ENCODE measurements at places on chromosomes 5 and 9. TPM values are rescaled to one million over a fixed set of nuclear protein-coding genes. Genes with fewer than 3 reads are reported as not detected.

GRCh38 chr5:9429691-9430215 lies 116.1 kb downstream of the SEMA5A start:
- DNase-seq, result no peak

Gene TENT4A
- 27.4 TPM for total RNA-seq

DNA sequence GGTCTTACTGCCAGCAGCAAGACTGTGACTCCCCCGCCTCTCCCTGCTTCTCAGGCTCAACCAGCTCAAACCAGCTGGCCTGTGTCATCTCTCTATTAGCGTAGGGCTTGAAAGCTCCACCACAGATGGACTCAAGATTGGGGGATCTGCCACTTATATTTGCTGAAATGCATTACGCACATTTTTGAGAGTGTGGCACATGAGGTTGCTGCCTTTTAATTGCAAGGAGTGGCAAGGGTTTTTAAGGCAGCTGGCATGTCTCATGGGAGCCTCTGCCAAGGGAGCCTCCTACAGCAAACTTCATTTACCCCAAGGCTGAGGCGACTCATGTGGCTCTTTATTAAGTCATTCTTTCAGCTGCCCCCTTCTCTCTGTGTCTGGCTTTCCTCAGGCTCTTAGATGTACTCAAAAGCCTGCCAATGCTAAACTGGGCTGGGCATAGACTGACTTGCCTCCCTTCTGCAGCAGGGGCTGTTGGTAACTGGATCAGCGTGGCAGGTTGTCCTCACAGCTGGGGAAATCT lies 219.3 kb downstream of the SMARCA2 start:
- no peak for DNase-seq

Gene RNF224
- not detected for total RNA-seq

- no peak for DNase-seq
These were observed 13.2 kb upstream of the CEL start for GRCh38 chr9:133048595-133048994.

DNA sequence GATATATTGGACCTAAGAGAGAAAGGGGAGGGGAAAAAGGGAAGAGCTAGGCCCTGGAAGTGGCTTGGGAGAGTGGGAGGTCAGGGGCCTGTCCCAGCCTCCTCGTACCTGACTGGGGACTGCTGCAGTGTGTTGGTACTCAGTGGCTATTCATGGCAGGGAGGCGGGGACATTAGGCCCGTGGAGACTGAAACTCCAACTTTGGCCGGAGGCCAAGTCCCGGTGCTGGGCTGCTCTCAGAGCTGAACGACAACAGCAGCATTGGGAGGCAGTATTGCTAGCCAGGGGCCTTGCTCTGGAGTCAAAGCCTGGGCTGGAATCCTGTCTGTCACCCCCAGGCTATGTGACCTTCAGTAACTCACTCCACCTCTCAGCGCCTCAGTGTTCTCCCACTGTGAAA lies 37.8 kb downstream of the NEURL1B start:
- no peak for DNase-seq

DNA sequence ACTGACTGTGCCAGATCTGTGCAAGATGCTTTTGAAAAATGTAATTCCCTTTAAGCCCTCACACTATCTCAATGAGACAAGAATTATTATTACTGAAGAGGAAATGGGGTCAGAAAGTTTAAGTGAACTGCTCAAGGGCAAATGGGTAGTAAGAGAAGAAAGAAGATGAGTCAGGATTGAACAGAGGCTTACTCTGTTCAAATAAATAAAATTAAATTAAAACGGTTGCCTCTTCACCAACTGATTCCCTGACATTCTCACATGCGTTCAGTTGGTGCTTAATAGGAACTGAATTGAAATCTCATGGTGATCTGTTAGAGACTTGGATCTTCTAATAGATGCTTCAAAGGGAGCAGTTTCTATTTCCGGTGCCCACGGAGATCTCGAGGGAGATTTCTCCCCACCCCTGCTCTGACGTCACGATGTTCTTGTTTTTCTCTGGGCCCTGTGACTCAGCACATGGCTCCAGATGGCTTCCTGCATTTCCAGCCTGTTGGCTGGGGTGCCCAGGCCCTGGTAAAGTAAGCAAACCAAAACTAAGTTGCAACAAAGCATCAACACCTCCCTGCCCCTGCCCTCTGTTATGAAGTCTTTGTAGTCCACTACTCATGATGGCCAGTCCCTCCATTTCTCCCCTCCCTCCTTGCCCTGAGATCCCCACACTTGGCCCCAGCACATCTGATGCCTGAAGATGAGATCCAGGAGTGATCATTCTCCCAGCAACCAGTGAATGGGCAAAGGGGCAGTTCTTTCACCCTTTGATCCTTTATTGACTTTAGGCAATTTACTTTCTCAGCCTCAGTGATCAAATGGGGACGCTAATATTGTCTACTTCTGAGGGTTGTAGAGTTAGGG lies 106.1 kb upstream of the CPEB4 start:
- DNase-seq, result peak; percentile 66

GRCh38 chr5:87081016-87081415 lies 186.7 kb upstream of the RASA1 start:
- DNase-seq, result no peak

GRCh38 chr9:128764361-128764760 lies 7.4 kb downstream of the ZER1 start:
- no peak for DNase-seq

DNA sequence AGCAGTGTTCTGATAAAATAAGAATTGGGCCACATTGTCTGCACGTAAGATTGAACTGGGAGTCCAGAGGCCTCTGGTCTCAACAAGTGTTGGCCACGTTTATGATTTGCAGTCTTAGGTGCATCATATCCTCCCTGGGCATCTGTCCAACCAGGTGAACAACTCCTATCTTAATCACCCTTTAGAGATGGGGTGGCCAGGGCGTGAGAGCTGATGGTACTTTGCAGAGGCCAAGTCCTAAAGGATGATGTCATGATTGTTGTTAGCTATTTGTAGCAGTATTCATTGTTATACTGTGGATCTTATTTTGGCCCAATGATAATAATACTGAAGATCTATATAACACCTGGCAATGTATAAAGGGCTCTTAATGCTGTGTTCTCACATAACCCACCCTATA lies 73.2 kb upstream of the RARS1 start:
- DNase-seq, result no peak

Gene SPINK13
- not detected for total RNA-seq

Gene ESM1
- not detected for total RNA-seq

Gene FASTKD3
- 22.5 TPM for total RNA-seq

DNA sequence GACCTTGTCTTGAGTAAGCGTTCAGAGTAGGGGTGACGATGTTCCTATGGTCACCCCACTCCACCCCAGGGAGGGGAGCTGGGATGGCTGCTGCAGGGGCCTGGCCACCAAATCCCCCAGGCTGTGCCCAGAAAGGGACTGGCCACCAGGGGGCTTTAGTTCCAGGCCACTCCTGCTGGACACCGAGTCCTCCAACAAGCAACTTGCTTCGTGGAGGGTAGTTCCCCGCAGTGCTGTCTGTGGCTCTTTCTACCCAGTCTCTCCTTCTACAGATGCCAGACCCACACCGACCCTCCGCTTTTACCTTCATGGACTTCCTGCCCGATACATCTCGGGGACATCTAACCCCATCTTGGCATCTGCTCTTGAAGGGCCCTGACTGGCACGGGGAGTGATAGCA lies 35.7 kb upstream of the GABRP start:
- no peak for DNase-seq

Gene C9orf50
- total RNA-seq, result not detected

DNA sequence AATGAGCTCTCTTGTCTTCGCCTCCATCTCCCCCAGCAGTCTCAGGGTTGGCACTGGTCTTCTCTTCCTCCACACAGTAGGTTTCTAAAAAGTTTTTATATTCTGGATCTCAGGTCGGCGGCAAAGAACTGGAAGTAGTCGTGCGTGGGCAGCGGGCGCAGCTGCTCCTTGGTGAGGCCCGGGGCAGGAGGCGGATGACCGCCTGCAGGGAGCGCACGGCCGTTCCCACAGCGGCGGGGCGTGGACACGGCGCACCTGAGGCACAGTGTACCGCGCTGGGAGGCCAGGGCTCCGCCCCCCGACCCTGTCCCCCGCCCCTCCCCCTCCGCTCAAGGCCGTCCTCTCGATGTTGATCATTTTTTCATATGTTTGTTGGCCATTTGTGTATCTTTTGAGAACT lies 92.4 kb downstream of the STX17 start:
- DNase-seq, result no peak

Gene FOXD4L3
- total RNA-seq, result not detected

GRCh38 chr5:122773619-122774018 lies 1.3 kb upstream of the SNX2 start:
- no peak for DNase-seq

- DNase-seq, result no peak
These were observed 157.0 kb upstream of the NTRK2 start for GRCh38 chr9:84512493-84512892.

DNA sequence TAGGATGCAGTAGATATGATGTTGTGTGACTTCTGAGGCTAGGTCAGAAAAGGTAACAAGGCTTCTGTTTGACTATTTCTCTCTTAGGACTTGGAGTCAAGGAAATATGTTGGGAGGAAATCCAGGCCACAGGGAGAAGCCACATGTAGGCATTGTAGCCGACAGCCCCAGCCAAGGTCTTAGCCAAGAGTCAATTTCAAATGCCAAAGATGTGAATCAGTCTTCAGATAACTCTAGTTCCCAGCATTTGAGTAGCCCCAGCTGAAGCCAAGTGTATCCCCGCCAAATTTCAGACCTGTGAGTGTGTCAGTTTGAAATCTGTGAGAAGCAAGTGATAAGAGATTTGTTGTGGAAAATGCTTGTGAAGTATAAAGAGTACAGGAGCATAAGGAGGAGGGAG lies 38.1 kb upstream of the ISL1 start:
- DNase-seq, result no peak

GRCh38 chr9:78316166-78316892 lies 19.4 kb downstream of the PSAT1 start:
- no peak for DNase-seq

Gene TMEM171
- total RNA-seq, result not detected

DNA sequence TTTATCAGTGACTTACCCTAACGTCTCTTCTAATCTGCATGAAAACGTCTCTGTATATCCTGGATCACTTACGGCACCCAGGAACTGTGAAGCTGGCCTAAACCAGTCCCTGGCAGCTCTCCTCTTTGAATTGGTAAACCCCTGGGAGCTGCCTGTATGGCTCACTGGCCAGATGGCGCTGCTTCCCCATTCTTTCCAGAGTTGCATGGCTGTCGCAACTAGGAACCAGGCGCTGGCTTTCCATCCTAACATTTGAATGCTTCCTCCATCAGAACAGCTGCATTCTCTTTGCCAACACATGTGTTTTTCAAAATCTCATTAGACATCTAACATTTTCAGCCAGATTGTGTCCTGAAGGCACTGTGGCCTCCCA lies 8.0 kb upstream of the PCA3 start:
- DNase-seq, result no peak

- no peak for DNase-seq
These were observed 2.2 kb downstream of the SARDH start for GRCh38 chr9:133735931-133736330.

DNA sequence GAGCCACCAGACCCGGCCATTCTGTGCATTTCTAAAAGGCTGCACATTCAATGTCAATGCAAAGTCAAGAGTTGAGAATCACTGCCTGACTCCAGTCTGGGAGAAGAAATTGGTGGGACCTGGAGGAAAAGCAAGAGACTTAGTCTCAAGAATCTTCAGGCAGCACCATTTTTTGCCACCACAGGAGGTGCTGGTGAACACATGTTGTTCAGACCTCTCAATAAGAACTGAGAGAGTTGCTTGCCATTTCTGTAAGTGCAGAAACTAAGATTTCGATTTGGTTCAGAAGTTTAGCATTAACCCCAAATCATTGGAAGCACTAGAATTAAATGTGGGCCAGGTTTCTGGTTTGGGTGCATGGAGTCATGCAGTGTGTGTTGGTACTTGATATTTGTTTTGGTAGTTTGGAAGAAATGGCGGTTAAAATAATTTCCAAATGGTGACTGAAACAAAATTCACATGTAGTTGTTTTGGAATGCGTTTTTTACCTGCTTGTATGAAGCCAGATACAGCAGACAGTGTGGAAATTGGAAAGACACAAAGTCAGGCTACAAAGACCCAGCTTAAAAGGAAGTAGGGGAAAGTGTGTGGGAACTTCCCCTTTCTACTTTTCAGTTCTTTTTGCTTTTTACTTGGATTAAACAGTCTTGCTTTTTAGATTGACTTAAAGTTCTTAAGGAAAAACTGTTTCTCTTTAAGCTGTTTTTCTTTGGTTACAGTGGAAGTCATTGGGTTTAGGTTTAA lies 20.4 kb downstream of the PDE8B start:
- DNase-seq, result no peak

GRCh38 chr9:90092508-90092907 lies 487.7 kb downstream of the GADD45G start:
- DNase-seq, result no peak

DNA sequence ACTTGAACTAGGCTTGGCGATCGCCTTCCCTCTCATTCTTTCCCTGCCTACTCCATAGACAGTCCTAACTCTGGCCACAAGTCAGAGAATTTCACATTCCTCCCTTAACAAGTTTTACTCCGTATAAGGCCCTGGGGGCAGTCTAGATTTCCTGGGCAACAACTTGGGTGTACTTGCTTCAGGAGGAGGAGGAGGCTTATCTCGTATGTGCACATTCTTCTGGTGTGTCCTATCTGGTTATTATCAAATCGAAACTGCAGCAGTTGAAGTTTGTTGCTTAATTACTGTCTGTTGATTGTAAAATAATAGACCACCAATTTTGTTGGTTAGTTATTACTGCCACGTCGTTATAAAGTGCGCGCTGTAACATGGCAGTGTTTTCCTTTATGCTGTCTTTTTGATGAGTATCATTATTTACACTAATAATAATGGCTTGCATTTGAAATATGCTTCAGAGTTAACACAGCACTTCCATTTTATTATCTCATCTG lies 42.0 kb downstream of the PIP5K1B start:
- no peak for DNase-seq

DNA sequence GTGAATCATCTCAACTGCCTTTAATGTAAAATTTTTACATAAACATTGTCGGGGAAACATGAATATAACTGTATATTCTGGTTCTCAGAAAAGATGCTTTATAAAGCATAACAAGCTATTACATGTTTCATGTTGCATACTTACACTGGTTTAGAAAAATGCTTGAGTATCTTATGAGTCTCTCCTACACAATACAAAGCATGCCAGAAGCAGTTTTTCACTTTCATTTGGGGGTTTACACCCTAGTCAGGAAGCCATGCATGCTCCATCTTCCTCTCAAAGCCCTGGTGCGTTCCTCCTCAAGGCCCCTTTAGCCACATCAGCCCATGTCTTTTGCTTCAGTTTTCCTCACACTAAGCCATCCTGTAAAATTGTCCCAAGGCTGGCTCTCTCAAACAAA lies 22.8 kb downstream of the ELAVL2 start:
- DNase-seq, result no peak

DNA sequence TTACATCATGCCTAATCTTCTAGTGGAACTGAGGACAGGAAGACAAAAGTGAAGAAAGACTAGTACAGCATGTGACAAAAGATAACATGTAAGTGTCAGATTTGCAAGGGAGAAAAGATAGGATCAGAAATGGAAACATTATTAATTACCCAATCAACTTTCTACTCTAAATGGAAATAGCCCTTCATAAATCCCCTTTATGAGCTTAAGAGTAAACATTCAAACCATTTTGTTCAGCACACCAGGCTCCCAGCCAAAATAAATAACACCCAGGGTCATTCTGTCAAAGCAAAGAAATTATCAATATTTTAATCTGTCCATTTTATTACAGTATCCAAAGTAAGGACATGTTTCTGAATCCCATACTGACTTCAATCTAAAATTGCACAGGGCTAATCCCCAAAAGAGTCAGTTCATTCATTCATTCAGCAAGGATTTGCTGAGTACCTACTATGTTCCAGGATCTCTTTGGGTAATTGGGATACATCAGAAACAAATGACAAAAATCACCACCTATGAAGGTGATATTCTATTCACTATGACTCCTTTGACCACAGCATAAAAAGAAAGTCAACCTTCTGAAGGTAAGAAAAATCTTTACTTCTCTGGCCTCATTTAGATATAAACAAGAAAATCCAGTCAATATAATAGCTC lies 5.3 kb downstream of the PRELID2 start:
- DNase-seq, result no peak

Measured in activated T-cell treated with anti-CD3 and anti-CD28 coated beads, Interleukin-2, amount 50 U/mL, for 4 hours (primary cell).